ENCODE measurements at places on chromosomes 16 and 17.

DNA sequence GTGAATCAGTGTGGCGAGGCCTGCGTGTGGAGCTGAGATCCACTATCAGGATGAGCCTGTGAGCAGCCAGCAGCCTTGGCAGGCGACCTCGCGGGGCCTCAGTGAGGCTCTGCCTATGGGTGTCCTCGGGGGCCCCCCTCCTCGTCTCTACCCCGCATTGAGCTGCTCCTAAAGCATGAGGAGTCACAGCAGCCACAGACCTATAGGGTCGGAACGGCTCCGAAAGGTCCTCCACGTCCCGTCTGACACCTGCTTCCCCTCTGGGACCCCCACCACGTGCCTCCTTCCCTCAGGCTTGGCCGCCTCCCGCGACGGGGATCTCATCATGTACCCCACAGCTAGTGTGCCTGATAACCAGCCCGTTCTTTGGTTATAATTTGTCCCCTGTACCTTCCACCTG lies 28.8 kb downstream of the GRIN2C start:
- no peak for DNase-seq

- DNase-seq = no peak
These were observed 133.7 kb upstream of the MON1B start for GRCh38 chr16:77057161-77057774.

- DNase-seq = no peak
These were observed 11.3 kb upstream of the ARL5C start for GRCh38 chr17:39177256-39177655.

- no peak for DNase-seq
These were observed 20.7 kb upstream of the MNT start for GRCh38 chr17:2421315-2422147.

- peak; percentile 15 for DNase-seq
These were observed 70.8 kb downstream of the XPO6 start for GRCh38 chr16:28140788-28141618.

GRCh38 chr16:56691885-56692284 lies 9.6 kb downstream of the MT1X start:
- no peak for DNase-seq

DNA sequence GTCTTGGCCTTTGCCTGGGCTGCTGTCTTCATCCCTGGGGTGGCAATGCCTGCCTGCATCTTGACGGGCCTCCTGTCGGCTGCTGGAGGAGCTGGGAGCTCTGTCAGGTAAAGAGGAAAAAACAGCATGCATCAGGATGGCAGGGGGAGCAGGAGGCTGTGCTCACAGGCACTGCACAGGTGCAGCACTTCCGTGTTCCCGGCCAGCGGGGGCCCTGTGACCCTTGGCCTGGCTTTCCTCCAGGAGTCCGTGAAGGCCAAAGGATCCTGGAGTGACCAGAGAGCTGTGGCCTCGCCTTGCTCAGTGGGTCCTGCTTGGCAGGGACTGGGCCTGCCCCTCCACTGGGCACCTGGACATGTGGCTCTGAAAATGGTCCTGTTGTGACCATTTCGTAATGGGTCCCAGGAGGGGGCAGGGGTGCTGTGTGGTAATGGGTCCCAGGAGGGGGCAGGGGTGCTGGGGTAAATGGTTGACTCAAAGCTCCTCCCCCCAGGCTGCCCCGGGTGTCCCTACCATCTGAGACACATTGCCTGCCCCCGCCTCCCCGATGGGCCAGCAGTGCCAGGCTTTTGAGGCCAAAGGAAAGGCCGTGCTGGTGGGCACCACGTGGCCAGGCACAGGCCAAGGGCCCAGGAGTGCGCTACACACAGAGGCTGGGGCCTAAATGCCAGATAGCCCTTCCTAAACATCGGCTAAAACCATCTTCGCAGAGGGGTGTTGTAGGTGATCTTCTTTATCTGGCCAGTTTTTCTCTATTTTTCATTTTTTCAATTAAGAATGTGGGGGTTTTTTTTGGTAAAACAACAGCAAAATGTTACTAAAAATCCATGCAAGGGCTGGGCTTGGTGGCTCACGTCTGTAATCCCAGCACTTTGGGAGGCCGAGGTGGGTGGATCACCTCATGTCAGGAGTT lies 4.0 kb upstream of the FASN start:
- no peak for DNase-seq

DNA sequence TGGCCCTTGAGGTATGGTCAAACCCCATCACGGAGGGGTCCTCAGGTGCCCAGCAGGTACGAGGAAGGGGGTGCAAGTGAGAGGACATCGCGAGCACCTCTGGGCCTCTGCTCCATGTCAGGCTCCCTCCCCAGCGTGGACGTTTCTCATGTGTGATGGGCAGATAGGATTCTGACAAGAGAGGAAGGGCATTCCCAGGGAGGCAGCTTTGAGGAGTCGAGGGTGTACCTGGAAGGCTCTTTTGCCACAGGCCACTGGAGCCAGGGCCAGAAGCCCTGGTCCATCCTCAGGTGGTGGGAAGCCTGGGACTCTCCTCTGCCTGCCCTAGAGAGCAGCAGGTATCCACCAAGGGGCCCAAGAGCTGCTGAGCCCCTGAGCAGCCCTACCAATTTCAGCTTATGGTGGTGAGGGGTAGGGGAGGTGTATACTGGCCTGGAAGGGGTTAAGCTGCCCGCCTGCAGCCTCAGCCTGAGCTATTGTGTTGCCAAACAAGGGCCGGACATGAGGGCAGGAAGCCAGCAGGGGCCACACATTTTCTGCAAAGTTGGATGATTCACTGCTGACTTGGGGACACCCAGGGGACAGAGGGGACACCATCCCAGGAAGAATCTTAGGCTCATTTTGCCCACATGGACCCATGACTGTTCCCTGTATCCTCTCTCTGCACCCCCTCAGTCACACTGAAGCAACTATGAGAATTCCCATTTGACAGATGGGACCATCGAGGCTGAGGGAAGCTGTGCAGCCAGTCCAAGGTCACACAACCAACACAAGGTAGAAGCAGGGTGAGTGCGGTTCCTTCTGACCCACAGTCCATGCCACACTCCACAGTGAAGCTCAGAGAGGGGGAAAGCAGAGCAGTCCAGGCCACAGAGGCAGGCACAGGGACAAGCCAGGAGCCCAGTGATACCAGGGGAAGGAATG lies 1.7 kb downstream of the CDH5 start:
- no peak for DNase-seq

DNA sequence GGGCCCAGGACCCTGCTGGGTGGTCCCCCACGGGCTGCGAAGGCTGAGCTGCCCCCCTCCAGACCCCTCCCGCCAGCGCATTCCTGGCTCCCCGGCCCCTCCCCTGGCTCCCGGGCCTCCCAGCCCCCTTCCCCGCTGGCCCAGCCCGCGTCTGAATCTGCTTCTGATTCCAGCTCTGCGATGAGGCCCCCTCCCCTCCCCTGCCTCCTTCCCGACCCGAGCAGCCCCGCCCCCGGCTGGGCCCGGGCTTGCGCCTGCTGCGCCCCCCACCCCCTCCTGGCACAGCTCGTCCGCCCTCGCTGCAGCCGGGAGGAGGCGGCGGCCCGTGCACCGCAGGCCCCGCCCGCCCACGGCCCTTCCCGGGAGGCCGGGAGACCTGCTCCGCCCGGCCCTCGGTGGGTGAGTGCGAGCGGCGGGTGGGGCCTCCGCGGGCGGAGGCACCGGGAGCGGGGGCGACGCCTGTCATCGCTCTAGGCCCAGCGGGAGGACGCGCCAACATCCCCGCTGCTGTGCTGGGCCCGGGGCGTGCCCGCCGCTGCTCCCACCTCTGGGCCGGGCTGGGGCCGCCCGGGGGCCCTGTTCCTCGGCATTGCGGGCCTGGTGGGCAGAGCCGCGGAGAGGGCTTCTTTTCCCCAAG lies at the start of gene NTN3:
Gene NTN3 (plus strand): TSS at position 282 of the 637 bp plus-strand sequence. CDS start 405 bp downstream, outside the sequence.
- no peak for DNase-seq

- no peak for DNase-seq
These were observed 8.0 kb downstream of the SGSH start for GRCh38 chr17:80212109-80212508.

DNA sequence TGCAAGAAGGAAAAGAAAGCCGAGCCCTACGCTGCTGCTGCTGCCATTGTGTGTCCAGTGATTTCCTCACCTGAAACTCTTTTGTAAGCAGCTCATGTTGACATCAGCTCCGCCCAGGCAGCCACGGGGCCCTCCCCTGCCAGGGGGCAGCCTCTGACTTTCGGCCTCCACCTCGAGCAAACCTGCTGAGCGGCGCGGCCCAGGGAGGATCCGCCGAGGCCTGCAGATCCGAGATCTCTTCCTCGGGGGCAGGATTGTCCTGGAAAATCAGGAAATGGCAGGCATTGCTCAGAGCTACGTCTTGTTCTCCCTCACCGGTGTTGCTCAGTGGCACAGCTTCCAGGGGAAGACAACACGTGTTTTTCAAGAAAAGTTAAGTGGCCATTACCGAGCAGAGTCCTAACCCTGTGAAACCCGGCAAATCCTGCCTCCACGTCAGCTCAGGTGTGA lies 35.6 kb upstream of the ZNF750 start:
- no peak for DNase-seq

- DNase-seq = no peak
These were observed 45.5 kb downstream of the PKD1L3 start for GRCh38 chr16:71954699-71955195.

- DNase-seq = no peak
These were observed 159.1 kb downstream of the UTP18 start for GRCh38 chr17:51419476-51419875.

DNA sequence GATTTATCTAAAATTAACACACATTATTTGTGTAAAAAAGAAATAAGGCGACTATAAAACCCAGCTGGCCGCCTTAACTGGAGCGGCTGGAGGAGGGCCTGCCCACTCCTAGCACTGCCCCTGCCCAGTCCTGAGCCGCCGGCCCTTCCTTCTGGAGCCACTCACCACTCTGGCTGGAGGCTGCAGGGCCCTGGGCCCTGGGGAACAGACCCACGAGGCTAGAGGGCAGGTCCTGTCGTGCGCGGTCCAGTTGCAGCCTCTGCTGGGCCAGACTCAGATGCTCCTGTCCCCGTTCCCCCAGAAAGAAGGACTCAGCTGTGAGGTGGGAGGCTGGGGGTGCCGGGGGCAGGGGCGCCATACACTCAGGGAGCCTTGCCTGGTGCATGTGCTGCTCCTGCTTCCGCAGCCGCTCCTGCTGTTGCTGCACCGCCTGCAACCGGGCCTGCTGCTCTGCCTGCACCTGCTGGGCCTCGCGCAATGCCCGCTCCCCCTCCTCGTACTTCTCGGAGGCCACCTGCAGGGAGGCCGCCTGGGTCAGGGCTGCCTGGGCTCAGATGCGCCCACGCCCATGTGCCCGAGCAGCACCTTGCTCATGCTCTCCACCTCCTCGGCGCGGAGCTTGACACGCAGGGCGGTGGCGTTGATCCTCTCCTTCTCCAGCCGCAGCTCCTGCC lies 9.0 kb upstream of the MRPL38 start:
- no peak for DNase-seq

DNA sequence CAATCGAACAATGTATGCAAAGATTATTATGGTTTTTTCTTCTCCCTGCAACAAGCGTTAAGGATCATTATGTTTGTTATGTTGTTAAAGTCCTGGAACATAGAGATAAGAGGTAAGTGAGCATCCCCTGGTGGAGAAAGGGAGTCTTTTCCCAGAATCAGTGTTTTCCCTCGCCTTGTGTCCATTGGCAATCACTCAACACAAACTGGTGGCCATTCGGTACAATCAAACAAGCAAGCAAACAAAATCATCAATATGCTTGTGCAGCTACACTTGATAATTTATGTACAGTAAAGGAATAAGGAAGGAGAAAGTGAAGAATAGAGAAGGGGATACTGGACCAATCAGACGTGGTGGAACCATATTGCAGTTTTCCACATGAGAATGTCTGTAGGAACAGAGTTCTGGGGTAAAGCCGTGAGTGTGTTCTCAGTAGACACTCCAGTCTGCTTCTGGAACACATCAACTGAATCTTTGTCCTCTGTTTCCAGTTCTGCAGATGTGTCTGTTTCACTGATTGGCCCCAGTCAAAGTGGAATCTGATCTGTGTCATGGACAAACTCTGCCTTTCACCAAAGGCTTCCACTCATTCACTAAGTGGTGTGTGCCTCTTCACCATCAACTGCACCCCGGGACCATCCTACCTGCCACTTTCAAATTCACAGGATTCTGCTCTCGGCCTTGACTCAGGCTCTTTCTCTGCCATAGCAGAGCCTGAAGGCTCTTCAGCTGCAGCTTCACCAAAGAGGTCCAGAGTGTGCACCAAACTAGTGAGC lies 169.5 kb downstream of the AHSP start:
- no peak for DNase-seq

GRCh38 chr16:47475786-47476185 lies 14.7 kb downstream of the PHKB start:
- no peak for DNase-seq

DNA sequence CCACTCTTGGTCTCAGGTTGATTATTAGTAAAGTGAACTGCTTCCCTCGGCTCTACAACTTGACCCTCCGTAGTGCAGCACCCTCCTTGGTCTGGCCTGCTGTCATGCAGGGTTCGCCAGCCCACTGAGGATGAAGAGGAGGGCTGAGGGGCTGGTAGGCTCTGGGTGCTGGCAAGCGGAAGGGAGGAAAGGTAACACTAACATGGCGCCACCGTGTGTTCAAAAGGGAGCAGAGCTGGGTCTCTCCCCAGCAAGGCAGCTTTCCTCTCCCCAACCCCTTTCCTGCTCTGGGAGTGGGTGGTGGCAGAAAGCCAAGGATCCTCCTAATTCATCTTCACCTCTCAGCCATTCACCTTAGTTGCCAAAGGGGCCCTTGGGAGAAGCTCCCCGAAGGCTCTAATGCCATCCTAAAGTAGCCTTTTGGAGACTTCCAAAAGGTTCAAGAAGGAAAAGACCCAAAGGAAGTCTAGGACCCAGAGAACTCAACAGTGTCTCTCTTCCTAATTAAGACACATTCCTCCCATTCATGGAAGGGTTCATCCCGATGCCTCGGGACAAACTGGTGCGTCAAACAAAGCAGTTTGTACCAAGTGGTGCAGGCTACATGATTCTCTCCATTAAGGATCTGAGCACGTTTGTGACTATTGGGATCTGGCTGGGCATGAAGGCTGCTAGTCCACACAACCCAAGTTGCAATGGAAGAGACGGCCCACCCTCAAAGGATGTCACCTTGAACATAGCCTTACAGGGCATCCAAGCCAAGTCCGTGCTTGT lies 90.8 kb upstream of the TOB1 start:
- DNase-seq = peak; percentile 64

GRCh38 chr17:13746404-13746803 lies 144.7 kb upstream of the HS3ST3A1 start:
- DNase-seq = no peak

DNA sequence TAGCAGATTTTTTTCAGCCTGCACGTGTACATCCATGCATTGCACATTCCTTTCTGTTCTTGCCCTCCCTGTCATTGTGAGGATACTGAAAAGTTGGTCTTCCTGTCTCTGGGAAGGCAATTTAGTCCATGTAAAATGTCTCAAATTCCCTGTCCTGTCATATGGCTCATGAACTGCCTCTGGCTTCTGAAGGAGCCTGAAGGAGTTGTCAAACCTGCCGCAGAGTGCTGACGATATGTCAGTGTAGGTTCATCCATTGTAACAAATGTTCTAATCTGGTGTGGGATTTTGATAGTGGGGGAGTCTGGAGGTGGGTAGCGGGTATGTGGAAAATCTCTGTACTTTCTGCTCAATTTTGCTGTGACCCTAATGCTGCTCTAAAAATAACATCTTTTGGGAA lies 59.6 kb downstream of the YPEL2 start:
- DNase-seq = no peak

DNA sequence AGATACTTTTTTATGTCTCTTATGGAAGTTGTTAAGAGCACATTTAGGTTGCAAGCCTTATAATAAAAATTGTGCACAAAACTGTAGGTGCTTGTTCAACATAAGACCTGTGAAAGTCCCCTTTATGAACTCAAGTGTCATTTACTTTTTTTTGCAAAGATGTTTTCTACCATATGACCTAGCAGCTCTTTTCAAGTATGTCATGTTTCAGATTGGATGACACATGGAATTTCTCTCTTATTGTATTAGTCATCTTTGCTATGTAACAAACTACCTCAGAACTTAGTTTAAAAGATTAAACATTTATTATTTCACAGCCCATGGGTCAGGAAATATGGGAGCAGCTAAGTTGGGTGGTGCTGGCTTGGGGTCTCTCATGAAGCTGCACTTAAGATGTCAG lies 57.9 kb downstream of the PHKB start:
- no peak for DNase-seq
